ENCODE measurements at places on chromosomes 11 and 22. TPM values are rescaled to one million over a fixed set of nuclear protein-coding genes. Genes with fewer than 3 reads are reported as not detected.

DNA sequence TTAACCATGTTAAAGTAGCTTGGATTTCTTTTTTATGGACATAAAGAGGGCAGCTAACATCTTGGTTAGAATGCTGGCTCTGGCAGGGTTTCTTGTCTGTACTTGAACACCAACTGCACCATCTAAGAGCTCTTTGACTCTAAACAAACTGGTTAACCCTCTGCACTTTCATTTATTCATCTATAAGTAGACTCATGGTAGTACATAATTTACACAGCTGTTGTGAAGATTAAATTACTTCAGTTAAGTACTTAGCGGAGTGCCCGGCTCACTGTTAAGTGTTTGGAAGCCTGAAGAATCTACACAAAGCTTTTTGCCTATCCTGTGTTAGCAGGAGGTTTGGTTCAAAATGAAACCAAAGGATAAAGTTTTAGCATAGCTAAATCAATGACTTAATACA lies 846.2 kb upstream of the API5 start:
- no peak for DNase-seq

DNA sequence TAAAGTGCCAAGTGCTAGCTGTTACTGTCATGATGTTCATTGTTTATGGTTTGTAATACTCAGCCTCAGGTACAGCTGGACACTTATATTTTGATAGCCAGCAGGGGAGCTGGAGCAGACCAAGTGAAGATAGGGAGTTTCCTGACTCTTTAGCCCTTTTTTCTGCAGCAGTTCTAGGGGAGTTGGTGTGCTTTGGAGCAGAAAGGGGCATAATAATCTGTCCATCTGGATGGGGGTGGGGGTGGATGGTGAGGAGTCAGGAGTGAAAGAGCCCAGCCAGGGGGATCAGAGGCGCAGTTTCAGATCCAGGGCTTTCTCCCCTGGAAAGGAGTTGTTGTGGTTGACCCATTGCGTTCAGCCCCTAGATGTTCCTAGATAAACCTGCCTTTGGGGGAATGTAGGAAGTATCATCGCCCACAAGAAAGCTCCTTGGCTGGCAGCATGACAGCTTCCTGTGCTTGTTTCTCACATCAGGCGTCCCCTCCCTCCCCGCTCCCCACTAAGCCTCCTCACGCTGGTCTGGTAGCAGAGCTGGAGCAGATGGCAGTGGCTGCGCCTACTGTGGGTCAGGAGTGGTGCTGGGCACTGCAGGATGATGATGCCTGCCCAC lies 41.9 kb downstream of the MED15 start:
- no peak for DNase-seq

DNA sequence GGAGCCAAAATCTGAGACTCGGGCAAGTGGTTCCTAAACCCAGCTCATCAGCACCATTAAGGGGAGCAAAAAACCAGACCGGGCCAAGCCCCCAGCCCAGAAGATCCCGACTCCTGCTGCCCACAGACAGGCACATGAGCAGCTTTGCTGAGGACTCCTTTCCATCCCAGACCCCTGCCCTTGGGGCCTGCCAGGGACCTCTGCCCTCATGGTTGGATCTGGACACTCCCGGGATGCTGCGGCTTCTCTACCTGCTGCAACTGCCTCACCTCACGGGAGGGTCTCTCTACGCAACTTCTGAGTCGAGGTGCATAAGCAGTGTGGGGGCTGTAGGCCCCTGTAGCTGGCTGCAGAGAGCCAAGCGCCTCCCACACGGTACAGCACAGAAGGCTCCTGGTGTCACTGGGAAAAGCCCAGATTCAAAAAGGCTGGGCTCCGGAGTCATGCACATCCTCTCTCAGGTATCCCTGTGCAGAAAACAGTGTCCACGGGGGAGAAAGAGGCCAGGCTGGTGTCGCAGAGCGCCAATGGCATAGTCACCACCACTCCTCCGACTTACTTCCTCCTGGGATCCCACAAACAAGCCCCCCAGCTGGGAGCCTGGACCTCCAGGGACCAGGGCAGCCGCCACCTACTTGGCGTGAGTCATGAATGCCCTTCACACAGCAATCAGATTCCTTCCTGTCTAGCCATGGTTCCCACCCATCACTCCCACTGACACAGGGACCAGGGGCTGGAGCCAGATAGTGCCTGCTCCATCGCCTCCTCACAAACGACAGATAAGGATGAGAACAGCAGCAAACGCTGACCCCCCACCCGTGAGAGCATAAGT lies 122.1 kb downstream of the BCR start:
- no peak for DNase-seq

Gene NLRP6
- not detected for total RNA-seq
